Neural crest cell (in vitro differentiated cells): ENCODE measurements at places on chromosomes 7 and 10.
A peak's percentile ranks its signal among the peaks of the same experiment; 100 is the strongest.

- H3K36me3 ChIP-seq, result no peaks in the 10 kb centered on the region
- H3K27ac ChIP-seq, result no peak overlapping the region
- H3K27me3 ChIP-seq, result no peaks in the 10 kb centered on the region
- H3K4me3 ChIP-seq, result no peak overlapping the region
- DNase-seq, result no peak
- peaks cover 18% of the 10 kb centered on the region for H3K4me1 ChIP-seq
Measured at GRCh38 chr10:112899391-112900065, 50.5 kb upstream of the TCF7L2 start.

DNA sequence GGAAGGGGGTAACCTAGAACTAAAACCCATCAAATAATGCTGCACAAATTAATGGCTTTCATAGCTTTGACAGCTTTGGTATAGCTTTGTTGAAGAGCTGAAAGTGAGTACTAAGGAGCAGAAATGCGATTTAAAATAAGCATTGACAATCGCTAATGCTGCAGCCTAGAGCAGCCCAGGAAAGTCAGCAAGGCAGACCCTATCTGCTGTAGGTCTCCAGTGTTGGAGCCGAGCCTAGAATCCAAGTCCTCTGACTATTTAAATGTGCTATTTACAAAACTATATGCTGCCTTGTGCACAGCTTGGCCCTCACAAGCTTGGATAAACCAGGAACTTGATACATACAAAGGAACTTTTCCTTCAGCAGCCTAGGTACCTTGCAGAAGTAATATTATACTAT is 64.9 kb upstream of the ASAH2 start:
- H3K27me3 ChIP-seq, result no peaks in the 10 kb centered on the region
- no peak overlapping the region for H3K4me3 ChIP-seq
- H3K4me1 ChIP-seq, result no peaks in the 10 kb centered on the region
- no peak overlapping the region for H3K27ac ChIP-seq
- H3K36me3 ChIP-seq, result peaks cover 3% of the 10 kb centered on the region

DNA sequence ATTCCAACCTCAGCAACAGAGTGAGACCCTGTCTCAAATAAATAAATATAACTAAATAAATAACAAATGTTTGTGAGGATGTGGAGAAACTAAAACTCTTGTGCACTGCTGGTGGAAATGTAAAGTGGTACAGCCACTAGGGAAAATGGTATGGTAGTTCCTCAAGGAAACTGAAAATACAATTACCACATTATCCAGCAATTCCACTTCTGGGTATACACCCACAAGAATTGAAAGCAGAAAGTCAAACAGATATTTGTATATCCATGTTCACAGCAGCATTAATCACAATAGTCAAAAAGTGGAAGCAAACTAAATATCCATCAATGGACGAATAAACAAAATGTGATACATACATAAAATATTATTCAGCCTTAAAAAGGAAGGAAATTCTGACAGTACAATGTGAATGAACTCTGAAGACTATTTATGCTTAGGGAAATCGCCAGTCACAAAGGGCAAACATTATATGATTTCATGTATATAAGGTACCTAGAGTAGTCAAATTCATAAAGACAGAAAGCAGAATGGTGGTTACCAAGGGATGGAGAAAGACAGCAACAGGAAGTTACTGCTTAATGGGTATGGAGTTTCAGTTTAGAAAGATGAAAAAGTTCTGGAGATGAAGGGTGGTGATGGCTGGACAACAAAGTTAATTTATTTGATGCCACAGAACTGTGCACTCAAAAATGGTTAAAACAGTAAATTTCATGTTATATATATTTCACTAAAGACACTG is 9.8 kb downstream of the ARHGAP12 start:
- peaks cover 3% of the 10 kb centered on the region for H3K36me3 ChIP-seq
- peaks cover 25% of the 10 kb centered on the region for H3K4me1 ChIP-seq
- no peak overlapping the region for H3K27ac ChIP-seq
- no peaks in the 10 kb centered on the region for H3K27me3 ChIP-seq
- no peak for DNase-seq
- no peak overlapping the region for H3K4me3 ChIP-seq

- no peak overlapping the region for H3K27ac ChIP-seq
- no peaks in the 10 kb centered on the region for H3K36me3 ChIP-seq
- H3K4me3 ChIP-seq, result no peak overlapping the region
- no peaks in the 10 kb centered on the region for H3K27me3 ChIP-seq
Measured at GRCh38 chr7:122363144-122363543, 58.6 kb upstream of the FEZF1 start.

GRCh38 chr7:87129332-87129731 is 22.9 kb upstream of the DMTF1 start:
- no peaks in the 10 kb centered on the region for H3K36me3 ChIP-seq
- H3K27ac ChIP-seq, result peak overlapping the region; percentile 44
- no peaks in the 10 kb centered on the region for H3K27me3 ChIP-seq
- no peak for DNase-seq
- H3K4me1 ChIP-seq, result peaks cover 18% of the 10 kb centered on the region

- no peaks in the 10 kb centered on the region for H3K36me3 ChIP-seq
- peaks cover 9% of the 10 kb centered on the region for H3K4me1 ChIP-seq
- no peak for DNase-seq
- H3K27me3 ChIP-seq, result no peaks in the 10 kb centered on the region
Measured at GRCh38 chr10:47077941-47078340, 166.7 kb downstream of the PTPN20 start.

DNA sequence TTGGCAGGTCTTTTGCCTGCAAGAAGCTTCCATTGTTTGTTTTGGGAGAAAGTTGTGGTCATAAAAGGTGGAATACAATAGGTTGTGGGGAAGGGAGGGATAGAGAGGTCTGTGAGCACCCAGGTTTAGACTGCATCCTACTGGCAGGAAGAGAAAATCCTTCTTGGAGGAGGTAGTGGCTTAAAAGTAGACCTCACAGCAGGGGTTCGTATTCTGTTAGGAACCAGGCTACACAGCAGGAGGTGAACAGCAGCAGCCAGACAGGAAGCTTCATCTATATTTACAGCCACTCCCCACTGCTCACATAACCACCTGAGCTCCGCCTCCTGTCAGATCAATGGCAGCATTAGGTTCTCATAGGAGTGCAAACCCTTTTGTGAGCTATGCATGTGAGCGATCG is 245.3 kb downstream of the NSUN6 start:
- peaks cover 19% of the 10 kb centered on the region for H3K27me3 ChIP-seq
- H3K4me1 ChIP-seq, result no peaks in the 10 kb centered on the region
- H3K36me3 ChIP-seq, result no peaks in the 10 kb centered on the region
- H3K4me3 ChIP-seq, result no peak overlapping the region

GRCh38 chr7:68676813-68677535 is 921.3 kb upstream of the AUTS2 start:
- H3K27ac ChIP-seq, result no peak overlapping the region
- H3K27me3 ChIP-seq, result no peaks in the 10 kb centered on the region
- no peak overlapping the region for H3K4me3 ChIP-seq
- no peak for DNase-seq
- peaks cover 3% of the 10 kb centered on the region for H3K36me3 ChIP-seq

DNA sequence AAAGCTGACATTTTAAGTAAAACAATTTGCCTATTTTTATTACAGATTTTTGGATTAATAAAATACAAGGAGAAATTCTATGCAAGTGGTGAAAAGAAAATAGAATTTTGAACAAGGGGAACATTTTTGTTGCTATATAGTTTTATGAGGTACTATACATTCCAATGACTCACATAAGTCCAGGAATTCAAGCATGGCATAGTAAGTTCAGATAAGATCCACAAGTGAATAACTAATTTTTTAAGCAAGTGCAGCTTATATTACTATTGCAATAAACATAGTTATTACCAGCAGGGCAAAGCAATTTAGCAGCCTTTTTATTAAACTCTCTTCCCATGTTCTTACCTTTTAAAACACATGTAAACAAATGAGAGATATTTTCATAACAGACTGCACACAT is 1123.5 kb upstream of the LRRN3 start:
- no peak for DNase-seq
- no peaks in the 10 kb centered on the region for H3K27me3 ChIP-seq
- H3K4me1 ChIP-seq, result no peaks in the 10 kb centered on the region
- no peaks in the 10 kb centered on the region for H3K36me3 ChIP-seq

GRCh38 chr7:143382126-143382790 is 1.1 kb downstream of the ZYX start:
- no peak for DNase-seq
- H3K4me3 ChIP-seq, result no peak overlapping the region
- no peaks in the 10 kb centered on the region for H3K27me3 ChIP-seq
- H3K4me1 ChIP-seq, result peaks cover 16% of the 10 kb centered on the region
- H3K36me3 ChIP-seq, result no peaks in the 10 kb centered on the region

GRCh38 chr10:127267442-127267841 is 71.1 kb upstream of the INSYN2A start:
- DNase-seq, result no peak
- no peaks in the 10 kb centered on the region for H3K27me3 ChIP-seq
- H3K4me1 ChIP-seq, result no peaks in the 10 kb centered on the region
- H3K36me3 ChIP-seq, result peaks cover 9% of the 10 kb centered on the region
- no peak overlapping the region for H3K4me3 ChIP-seq
- H3K27ac ChIP-seq, result no peak overlapping the region

GRCh38 chr10:85537561-85537960 is 829.0 kb downstream of the GRID1 start:
- no peak for DNase-seq
- H3K4me1 ChIP-seq, result peaks cover 10% of the 10 kb centered on the region
- H3K27me3 ChIP-seq, result no peaks in the 10 kb centered on the region

GRCh38 chr10:78600740-78601139 is 468.0 kb upstream of the ZMIZ1 start:
- H3K36me3 ChIP-seq, result no peaks in the 10 kb centered on the region
- DNase-seq, result no peak
- H3K4me3 ChIP-seq, result no peak overlapping the region
- no peak overlapping the region for H3K27ac ChIP-seq
- no peaks in the 10 kb centered on the region for H3K4me1 ChIP-seq

DNA sequence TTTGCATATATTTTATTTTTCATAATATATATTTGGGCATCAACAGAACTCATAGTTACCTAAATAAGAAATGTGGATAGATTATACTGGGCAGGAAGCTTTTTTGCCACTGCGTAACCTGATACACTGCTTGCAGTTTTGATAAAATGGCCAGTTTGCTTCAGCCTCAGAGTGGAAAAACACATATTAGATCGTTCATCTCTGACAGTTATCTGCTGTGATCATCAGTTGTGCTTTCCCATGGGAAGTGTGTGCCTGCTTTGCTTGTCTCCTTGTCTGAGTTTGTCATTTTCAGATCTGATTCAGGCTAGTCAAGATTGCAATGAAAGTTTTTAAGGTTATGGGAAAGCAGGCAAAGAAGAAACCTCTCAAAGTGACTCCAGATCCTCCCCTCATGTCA is 54.0 kb downstream of the ADAM12 start:
- DNase-seq, result no peak
- H3K4me1 ChIP-seq, result peaks cover 13% of the 10 kb centered on the region
- H3K27ac ChIP-seq, result peak overlapping the region; percentile 31
- no peak overlapping the region for H3K4me3 ChIP-seq
- H3K27me3 ChIP-seq, result no peaks in the 10 kb centered on the region
- peaks cover 10% of the 10 kb centered on the region for H3K36me3 ChIP-seq

GRCh38 chr10:99612167-99612831 is 7.9 kb downstream of the SLC25A28 start:
- peak; percentile 26 for DNase-seq
- H3K4me1 ChIP-seq, result peaks cover 3% of the 10 kb centered on the region
- no peak overlapping the region for H3K27ac ChIP-seq
- peaks cover 3% of the 10 kb centered on the region for H3K36me3 ChIP-seq

DNA sequence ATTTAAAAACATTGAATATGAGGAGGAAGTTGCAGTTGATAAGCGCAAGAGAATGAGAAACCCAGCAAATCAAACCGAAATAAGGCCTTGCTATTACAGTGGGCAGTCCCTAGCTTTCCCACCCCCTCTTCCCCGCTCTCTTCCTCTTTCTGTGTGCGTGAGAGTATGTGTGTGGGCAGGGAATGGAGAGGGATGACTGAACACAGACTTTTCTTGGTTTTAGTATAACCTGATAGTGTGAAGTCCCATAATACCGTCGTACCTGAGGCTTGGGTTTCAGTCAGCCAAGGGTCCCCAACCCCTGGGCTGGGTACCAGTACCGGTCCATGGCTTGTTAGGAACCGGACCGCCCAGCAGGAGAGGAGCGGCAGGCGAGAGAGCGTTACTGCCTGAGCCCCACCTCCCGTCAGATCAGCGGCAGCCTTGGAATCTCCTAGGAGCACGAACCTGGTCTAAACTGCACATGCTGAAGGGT is 255.3 kb downstream of the CELF2 start:
- DNase-seq, result no peak
- H3K4me1 ChIP-seq, result peaks cover 31% of the 10 kb centered on the region
- no peak overlapping the region for H3K27ac ChIP-seq
- H3K27me3 ChIP-seq, result no peaks in the 10 kb centered on the region
- H3K4me3 ChIP-seq, result no peak overlapping the region

DNA sequence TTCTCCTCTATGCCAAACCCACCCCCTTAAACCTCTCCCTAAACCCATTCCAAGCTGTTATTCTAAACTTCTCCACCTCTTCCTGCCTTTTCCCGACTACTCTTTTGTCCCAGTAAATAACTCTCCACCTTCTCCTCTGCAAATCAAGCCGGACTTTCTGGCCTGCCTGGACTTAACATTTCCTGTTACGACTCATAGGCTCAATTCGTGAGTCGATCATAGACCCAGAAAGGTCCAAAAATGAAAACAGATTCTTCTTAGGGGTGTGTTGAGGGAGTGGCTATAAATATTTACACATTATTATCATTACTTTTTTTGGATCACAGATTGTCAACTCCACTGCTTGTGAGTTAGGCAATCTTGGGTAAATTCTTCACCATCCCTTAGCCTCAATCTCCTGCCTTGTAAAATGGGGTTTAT is 59.0 kb upstream of the HABP2 start:
- no peak overlapping the region for H3K27ac ChIP-seq
- peaks cover 21% of the 10 kb centered on the region for H3K4me1 ChIP-seq

DNA sequence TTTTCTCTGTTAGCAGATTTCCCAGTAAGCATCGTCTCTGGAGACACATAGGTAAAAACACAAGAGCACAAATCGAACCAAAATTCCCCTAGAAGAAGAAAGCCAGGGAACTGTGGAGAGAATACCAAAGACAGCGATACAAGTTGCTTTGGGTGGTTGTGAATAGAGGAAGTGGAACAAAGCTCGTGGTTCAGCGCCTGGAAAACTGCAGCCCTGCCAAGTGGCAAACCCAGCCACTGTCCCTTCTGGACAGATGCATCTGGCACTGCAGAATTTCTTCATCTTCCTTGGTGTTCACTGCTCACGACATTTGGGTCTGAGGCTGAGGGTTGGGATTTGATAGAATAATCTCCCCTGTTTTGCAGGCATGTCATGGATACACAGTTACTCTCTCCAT is 733.8 kb downstream of the PARD3 start:
- H3K27ac ChIP-seq, result no peak overlapping the region
- H3K36me3 ChIP-seq, result peaks cover 4% of the 10 kb centered on the region
- no peak for DNase-seq

- no peaks in the 10 kb centered on the region for H3K36me3 ChIP-seq
- no peak overlapping the region for H3K27ac ChIP-seq
- no peak overlapping the region for H3K4me3 ChIP-seq
- H3K27me3 ChIP-seq, result no peaks in the 10 kb centered on the region
- peaks cover 10% of the 10 kb centered on the region for H3K4me1 ChIP-seq
Measured at GRCh38 chr10:26454891-26455290, 16.8 kb downstream of the APBB1IP start.
